NCI-H1694 treated with DMSO at 0.1 percent for 48 hours (cell line): ENCODE measurements at places on chromosomes 2 and 18.

DNA sequence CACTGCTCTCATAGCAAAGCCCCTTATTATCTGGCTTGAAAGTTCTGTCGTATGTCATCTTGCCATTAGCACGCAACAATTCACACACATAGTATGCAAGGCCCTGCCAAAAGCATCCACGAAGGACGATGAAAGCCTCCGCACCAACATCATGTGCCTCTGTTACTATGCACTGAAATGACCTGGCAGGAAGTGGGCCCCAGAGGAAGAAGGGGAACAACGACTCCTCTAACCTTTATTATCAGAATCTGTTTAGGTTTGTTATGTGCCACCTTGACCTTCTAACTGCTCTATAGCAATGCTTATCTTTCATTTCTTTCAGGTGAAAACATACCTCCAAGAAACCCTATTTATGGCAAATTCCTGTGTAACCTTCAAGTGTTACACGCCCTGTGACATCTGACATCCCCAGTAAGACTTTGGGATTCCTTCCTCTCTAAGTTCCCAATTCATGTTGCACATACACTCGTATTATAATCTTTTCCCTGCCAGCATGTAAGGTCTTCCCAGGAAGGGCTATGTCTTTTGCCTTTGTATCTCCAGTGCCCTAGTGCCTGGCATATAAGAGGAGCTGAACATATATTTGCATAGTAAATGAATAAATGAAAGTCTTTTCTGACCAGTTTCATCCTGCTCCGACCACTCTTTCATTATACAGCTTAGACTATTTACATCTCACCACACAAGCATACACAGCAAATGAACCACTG is 7.0 kb upstream of the NDUFV2 start:
- no peak for DNase-seq

GRCh38 chr2:178865146-178865936 is 58.1 kb upstream of the TTN start:
- DNase-seq, result no peak

DNA sequence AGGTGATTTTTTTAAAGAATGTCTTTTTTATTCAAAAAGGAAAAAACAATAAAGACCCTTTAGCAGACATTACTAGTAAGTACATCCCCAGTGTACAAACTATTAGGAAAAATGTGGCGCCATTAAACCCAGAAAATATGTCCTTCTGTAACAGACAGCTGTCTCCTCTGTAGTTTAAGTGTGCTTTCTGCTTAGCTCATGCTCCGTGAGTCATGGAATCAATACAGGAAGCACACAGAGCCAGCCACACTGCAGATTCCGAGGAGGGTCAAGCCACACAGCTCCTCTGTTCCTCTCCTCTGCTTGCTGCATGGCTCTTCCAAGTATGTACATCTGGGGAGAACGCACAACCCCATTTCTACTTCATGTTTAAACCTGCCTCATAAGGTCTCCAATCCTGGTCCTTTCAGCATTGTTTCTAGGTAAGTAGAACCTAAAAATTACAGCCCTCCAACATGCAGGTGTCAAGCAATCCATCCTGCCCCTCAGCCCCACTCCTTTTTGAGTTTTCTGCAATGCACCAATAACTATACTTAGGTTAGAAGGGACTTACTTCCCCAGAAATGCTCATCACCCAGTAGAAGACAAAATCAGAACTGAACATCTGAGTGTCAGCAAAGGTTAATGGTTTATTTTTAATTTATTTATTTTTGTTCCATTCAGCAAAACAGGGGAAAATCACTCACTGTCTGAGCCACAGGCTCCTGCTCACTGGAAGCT is 37.5 kb downstream of the ACVR1 start:
- peak; percentile 71 for DNase-seq

GRCh38 chr2:50831676-50832075 is 200.3 kb downstream of the NRXN1 start:
- DNase-seq, result no peak

DNA sequence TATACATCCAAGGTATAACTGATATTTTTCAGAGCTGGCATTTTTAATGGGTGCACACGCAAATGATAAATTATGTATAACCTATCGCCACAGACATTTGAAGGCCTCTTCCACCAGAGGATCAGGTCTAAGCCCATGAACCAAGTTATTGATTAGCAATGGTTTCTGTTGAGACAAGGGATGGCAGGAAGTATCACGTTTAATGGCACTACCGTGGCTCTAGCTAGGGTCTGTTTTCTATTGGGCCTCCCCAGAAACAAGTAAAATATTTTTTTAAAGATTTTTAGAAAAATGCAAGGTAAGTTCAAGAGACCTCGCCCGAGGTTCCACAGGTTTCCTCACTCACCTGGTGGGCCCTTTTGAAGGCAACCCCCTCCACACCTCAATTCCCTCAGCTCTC is 667 bp downstream of the GFPT1 start:
- DNase-seq, result no peak

DNA sequence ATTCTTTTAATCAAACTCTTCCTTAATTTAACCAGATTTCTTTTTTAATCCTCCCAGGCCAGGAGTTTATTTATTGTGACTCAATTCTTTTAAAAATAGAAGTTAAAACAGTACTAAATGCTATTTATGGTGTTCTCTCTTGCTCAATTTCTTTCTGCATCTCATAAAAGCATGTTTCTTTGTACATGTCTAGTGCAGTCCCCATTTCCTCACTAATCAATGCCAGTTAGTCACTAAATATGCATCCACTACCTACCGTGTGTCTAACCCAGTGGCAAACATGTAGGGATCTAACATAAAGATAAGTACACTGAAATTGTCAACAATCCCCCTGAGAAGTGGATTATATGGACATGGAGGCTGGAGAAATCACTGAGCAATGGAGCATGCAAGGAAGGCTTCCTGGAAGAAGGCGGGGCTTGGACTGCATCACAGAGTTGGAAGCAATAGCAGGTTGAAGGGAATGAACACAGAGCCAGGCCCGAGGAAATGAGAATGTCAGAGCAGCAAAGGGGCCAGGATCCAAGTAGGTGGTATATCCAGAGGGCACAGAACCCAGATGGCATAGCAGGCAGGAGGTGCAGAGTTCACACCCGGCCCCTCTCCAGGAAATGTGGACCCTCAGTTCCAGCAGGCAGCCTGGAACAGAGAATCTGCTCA is 105.3 kb upstream of the FOSL2 start:
- DNase-seq, result no peak

DNA sequence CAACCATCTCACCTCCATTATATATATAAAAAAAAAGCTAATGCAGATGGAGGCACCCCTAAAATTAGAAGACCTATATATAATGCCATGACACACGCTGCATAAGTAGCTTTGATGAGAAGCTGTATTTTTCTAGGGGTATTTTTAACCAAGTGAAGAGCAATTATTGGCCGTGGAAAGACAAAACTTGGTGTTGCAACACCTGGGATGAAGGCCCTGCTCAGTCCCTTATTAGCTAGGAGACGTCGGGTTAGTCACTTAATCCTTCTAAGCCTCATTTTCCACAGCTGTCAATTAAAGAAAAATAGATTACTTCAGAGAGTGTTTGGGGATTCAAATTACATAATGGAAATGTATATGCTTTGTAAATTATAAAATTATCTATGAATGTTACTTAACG is 63.0 kb downstream of the WDR75 start:
- no peak for DNase-seq

- no peak for DNase-seq
Observed at GRCh38 chr2:28343184-28343942, 49.3 kb upstream of the FOSL2 start.

DNA sequence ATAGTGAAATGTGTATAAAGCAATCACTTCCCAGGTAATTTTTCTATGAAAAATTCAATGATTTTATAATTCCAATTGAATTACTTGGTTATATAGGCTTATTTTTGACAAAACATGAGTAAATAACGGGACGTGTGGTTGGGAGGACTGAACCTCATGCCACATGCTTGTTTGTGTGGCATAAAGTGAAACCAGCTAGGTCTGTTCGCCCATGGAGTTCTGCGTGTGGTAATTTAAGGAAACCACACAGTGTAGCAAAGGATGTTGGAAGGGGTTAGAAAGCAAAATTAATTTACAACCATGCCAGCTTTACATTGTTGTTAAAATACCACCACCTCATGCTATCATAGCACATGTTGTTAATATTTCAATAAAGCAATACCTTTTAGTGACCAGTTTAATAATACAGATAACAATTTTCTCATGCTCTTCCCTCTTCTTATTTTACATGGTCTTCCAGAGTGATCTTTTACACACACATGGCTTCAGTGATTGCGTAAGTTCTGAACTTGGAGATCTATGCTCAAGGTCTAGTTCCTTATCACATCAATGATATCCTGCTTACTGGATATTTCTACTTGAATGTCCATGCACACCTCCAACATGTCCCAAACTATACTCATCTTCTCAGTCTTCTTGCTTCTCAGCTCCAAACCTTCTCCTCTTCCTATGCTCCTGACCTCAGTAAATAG is 156.4 kb upstream of the ITGA4 start:
- DNase-seq, result no peak

- DNase-seq, result no peak
Observed at GRCh38 chr18:78868330-78869316, 111.0 kb upstream of the SALL3 start.

GRCh38 chr2:232551250-232551638 is 755 bp downstream of the EIF4E2 start:
- no peak for DNase-seq

DNA sequence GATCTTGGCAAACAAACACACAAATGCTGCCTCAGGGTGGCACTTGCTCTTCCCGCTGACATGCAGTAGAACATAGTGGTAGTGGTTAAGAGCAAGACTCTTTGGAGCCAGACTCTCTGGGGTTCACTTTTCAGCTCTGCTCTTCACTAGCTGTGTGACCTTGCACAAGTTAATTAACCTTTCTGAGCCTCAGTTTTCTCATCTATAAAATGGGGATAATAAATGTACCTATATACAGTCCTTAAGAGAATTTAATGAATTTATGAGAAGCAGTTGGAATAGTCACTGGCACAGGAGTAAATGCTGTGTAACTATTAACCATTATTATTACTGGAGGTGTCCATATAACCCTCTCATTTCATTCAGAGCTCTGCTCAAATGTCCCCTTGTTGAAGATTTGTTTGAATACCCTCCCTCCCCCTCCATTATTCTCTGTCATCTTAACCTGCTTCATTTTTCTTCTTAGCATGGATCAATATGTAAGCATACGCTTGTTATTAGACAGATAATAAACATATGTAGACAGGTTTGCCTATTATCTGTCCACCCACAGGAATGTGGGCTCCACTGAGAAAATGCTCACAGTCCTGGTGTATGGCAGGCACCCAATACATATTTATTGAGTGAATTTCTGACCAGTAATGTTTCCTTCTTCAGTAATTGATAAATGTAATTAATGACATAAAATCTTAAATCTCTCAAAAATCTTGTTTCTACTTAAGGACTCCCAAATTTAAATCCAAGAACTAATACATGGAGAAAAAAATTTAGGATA is 64.5 kb downstream of the TSPYL6 start:
- no peak for DNase-seq

DNA sequence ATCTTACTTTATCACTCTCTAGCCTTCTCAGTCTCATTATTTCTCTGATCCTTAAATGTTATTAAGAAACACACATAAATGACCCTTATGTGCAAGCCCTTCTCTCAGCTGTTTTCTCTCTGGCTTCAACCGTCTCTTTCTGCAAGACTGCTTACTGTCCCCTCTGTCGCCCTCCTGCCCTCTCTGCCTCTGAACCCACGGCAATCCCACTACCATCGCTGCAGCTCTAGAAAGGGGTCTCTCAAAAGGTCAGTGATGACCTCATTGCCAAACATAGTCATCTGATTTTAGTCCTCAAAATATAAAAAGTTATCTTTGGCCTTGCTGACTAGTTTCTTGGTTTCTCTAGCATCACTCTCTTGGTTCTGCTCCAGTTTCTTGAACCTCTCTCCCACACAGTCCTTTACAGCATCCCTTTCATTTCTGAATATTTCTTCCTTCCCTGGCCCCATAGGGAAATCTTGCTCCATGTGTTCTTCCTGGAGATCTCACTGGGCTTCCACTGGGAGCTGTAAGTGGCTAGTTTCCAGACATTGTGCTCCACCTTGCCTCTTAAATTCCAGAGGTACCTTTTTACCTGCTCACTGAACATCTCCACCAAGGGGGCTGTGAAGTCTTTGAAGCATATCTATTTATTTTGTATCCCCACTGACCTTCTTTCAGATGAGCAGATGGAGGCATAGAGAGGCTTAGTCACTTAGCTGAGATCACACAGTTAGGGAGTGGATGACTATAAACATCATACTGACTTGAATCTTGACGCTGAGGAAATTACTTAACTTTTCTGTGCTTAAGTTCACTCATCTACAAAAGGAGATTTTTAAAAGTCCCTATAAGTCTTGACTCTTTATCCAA is 96.2 kb downstream of the PDE1A start:
- DNase-seq, result no peak

- no peak for DNase-seq
Observed at GRCh38 chr2:163213661-163214081, 375.1 kb upstream of the KCNH7 start.

DNA sequence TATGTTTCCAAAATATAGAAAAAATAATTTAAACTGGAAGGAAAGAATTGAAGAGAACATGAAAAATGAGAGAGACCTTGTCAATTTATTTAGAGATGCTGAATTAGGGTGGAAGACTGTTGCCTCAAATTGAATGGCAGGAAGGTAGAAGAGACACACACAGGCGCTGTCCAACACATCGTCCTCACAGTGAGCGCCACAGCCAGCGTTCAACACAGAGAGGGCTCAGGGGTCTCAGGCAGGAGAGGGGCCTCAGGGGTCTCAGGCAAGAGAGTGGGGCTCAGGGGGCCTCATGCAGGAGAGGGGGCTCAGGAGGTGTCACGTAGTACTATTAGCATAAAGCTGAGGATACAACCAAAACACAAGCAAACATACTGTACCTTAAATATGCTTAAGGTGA is 65.7 kb downstream of the TMEM18 start:
- DNase-seq, result no peak

DNA sequence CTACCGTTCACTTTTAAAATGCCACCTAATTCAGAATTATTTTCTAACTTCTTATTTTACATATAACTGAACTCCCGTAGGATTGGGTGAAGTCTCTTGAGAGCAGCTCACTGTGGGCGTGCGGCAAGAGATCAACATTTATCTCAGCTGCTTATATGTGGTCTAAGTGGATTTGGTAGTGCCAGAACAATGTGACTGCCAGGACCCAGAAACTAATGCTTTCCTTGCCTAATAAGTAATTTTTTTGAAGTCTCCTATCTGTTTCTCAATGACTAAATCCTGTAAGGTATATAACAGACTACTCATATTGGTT is 11.2 kb upstream of the NFE2L2 start:
- DNase-seq, result no peak

- DNase-seq, result peak; percentile 32
Observed at GRCh38 chr2:47272031-47272864, 117.1 kb upstream of the STPG4 start.

DNA sequence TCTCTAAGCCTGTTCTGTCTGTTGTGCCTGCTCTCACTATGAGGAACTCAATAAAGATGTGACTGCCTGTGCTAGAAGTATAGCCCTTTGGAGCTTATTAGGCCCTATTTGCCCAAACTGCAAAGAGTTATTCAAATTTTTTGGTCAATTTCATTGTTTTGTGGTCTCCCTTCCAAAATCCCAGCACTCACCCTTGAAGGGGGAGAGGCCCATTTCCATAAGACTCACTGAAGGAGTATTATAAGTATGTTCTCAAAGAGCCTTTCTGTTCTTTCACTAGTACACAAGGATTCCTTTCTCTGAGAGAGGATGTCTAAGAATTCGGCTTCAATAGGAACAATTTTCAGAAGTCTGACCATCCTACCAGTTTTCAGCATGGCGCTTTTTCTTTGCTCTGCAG is 641.9 kb upstream of the REG3G start:
- no peak for DNase-seq
